Stimulated activated CD8-positive, alpha-beta memory T cell treated with anti-CD3 and anti-CD28 coated beads, Interleukin-7, amount 100 ng/mL, for 24 hours (primary cell): ENCODE measurements at places on chromosomes 5 and 9.

DNA sequence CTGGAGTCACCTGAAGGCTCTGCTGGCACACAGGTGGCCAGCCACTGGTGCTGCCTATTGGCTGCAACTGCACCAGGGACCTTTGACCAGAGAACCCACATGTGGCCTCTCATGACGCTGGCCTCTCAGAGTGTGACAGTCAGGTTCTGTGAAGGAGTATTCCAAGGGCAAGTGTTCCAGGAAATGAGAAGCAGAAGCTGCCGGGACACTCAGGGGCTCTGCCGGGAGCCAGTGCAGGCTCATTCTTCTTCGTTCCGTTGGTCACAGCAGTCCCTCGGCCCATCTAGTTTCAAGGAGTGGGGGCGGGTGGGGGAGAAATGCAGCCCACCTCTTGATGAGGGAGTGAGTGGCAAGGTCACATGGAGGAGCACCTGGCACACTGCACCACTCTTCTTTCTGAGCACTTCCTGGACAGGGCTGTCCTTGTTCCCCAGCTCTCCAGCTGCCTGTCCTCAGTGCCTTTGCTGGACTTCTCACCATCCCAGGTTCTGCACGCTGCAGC is 237.5 kb downstream of the GADD45G start:
- DNase-seq, result no peak

DNA sequence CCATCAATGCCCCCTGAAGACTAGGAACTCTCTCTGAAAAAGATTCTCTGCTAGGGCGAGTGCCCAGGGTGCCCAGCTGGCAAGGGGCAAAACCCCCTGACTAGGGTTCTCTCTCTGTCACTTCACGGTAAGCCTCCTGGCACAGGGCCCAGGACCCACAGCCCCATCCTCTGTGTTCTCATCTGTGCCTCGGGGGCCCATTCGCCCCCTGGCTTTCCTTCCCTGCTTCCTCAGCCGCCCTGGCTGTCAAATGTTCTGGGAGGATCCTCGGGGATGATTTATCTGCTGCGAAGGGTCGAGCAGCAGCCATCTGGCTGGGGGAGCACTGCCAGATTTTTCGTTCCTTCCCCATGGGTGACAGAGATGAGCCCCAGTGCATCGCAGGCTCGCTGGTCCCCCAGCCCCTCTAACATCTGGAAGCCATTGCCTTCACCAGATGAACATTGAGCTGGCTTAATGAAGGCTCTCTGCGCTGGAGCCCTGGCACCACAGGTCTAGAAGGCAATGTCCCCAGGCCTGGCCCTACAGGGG is 24.2 kb downstream of the HMCN2 start:
- no peak for DNase-seq

DNA sequence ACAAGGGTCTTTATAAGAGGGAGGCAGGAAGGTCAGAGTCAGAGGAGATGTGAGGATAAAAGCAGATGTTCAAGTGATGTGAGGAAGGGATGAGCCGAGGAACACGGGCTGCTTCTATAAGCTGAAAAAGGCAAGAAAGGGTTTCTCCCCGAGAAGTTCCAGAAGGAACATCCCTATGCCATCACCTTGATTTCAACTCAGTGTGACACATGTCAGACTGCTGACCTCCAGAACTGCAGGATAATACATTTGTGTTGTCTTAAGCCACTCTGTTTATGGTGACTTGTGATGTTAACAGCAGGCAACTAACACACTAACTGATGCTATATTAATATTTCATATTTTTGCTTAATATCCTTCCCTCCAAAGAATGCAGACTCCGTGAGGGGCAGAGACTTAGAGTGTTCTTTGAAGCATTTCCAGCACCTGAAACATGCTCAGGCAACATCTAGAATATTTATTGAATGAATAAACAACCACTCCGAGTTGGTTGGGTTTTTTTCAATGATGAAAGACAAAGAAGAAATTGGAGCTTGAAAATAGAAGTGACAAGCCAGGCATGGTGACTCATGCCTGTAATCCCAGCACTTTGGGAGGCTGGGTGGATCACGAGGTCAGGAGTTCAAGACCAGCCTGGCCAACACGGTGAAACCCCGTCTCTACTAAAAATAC is 77.6 kb upstream of the ADRA1B start:
- DNase-seq, result no peak

- DNase-seq, result no peak
These were observed 34.9 kb downstream of the SLC28A3 start for GRCh38 chr9:84305497-84306131.

DNA sequence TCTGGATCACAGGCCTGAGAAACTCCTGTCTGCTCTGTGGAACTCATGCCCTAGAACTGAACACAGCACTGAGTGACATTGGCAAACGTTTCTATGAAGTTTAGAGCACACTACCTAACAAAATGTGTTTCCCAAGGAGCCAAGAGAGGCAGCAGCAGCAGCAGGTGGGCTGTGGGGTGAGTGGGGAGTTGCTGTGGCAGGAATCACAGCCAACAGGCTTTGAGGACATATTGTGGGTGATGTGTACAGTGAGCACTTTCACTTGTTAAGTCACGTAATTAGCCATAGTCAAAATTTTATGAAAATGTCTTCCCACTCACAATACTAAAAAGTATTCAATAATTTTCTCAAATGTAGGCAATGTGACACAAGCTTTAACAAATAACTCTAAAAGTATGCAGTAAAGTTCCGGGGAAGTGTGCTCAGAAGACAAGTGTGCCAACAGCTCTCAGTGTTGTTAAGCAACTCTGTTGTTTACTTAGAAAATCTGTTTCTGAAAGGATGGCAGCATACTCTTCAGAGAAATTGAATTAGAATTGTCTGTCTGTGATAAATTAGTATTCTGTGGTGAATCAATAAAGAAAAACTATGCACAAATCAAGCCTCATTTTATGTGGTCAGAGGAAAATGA is 482.1 kb downstream of the SEMA5A start:
- DNase-seq, result no peak

- DNase-seq, result no peak
These were observed 233.0 kb upstream of the SGCD start for GRCh38 chr5:156094001-156094400.

GRCh38 chr5:61010467-61011454 is 65.8 kb downstream of the NDUFAF2 start:
- no peak for DNase-seq

DNA sequence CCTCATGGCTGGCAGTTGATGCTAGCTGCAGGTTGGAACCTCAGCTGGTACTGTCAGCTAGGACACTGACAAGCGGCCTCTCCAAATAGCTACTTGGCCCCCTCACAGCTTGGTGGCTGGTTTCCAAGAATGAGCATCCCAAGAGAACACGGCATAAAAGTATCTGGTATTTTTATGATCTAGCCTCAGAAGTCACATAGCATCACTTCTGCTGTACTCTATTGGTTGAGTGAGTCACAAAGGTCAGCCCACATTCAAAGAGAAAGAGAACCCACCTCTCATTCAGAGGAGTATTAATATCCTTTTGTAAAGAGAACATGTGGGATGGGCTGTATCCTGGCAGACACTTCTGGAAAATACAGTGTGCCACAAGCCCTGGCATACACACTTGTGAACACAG is 6.0 kb upstream of the SIL1 start:
- no peak for DNase-seq

GRCh38 chr9:98994172-98995058 is 50.7 kb downstream of the COL15A1 start:
- no peak for DNase-seq

DNA sequence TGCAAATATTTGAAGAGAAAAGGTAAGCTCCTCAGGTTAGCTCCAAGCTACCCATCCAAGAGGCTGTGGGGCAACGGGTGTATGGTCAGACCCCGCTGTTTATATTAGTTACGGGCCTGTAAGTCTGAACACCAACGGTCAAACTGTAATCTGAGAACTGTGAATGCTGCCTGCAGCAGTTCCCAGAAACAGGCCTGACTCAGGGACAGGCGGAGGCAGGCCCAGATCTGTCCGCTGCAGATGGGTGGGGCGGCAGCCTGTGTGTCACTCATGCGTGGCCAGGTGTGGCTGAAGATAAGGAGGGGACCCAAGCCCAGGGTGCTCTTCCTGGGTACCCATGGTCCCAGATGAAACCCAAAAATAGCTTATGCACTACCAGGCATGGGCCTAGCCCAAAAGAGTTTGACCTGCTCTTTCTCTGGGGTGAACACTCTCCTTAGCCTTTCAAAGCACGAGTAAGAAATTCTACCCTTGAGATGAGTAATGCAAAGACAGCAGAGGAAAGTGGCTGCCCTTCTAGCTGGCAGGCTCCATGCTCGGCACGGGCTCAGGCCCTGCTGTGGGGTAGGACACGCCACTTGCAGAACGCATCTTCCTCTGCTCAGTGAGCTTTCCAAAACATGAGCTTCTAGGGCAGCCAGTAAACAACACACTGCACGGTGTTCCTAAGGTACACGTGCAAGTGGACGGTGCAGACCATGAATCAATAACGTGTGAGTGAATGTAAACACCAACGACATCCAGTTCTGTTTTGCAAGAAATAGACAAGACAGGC is 9.1 kb downstream of the UBAC1 start:
- DNase-seq, result no peak

DNA sequence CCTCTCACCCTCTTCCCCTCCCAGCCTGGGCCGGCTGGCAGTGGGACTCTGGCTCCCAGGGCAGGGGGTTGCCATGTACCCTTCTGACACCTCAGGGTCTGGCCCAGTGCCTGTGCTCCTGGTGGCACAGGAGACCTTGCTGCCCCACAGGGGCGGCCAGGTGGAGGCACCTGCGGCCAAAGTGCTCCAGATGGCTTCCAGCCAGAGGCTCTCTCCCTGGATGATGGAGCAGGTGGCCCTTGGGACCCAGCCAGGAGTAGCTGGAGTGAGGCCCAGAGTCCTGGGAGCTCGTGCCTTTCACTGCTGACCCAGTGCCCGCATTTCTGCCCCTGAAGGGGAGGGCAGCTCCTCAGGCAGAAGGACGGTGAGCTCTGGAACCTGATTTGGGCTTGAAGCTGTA is 87.3 kb downstream of the NTNG2 start:
- DNase-seq, result no peak

DNA sequence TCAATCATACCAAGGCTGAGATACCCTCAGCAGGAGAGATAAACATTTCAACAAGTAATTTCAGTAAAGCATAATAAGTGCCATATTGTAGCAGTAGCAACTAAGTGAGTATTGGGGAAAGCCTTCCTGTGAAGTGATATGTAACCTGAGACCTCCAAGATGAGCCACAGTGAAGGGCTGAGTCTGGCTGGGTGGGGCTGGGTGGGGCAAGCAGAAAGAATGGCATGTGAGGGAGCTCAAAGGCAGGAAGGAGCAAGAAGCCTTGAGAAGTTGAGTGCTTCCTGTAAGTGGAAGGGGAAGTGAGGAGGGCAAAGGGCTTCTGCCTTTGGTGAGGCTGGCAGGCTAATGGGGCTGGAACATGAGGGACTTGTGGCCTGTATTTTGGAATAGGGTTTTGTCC is 19.7 kb upstream of the ASTN2 start:
- no peak for DNase-seq

GRCh38 chr5:125365747-125366146 is 619.3 kb upstream of the ZNF608 start:
- no peak for DNase-seq

GRCh38 chr5:96645091-96645490 is 17.1 kb upstream of the CAST start:
- no peak for DNase-seq

DNA sequence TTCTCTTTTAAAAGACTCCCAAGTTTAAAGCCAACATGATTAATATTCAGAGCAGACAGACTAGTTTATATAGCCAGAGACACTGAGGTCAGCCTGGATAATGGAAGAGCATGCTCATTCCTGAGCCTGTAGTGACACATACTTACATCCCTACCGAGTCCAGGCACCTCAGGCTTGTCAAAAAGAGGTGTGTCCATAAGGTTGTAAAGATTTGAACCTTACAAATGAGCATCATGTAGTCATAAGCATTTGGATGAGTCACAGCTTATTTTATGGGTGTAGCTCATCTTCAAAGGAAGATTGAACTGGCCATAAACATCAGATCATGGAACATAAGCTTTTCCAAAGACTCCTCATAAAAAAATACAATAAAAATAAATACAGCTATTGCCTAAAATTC is 333.5 kb downstream of the EFNA5 start:
- DNase-seq, result no peak

DNA sequence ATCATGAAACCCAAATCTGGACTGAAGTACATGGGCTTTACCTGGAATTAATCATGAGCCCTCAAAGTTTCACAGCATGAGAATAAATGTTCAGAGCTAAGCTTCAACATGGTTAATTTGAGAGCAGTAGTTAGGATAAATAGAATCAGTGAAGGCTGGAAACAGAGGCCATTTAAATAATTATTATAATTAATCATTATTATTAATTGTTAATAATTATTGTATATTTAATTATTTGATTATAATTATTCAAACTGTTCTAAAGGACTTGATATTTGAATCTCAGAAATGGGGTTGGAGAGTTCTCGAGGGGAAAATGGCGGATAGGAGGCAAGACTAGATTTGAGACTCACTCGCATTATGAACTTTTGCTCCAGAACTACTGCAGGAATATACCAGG is 119.6 kb upstream of the ITGA1 start:
- DNase-seq, result no peak

- DNase-seq, result no peak
These were observed 793.1 kb downstream of the CDH9 start for GRCh38 chr5:26245321-26245720.

GRCh38 chr5:128169401-128170017 is 85.9 kb downstream of the SLC12A2 start:
- no peak for DNase-seq

DNA sequence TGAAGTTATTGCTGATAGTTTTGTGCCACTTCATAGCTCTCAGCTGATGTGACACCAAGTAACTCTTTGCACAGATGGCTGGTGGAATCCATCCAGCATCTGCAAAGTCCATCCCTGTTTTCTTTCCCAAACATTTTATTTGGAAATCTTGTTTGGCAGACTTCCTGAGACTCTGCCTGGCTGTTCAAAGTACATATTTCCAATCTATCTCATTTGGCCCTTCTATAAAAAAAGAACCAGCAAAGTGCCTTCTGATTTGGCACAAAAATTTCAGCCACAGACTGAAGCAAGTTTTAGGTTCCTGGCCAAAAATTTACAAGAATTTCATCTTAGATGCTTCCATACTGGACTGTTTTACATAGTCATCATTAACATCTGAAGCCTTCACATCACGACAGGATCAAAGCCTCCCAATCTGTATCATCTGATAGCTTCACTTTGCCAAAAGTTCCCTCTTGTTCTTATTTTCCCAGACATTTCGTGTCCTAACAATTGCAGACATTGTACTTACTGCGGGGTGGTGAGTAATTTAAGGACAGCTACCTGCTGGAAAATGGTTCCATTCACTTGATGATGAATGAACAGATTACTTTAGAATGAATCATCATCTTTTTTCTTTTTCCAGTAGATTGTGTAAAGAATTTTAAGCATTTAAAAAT is 377.3 kb downstream of the KIAA0825 start:
- DNase-seq, result no peak

- DNase-seq, result no peak
These were observed 1.8 kb upstream of the IARS1 start for GRCh38 chr9:92295240-92295790.

- no peak for DNase-seq
These were observed 159.3 kb downstream of the SYK start for GRCh38 chr9:90960941-90961340.

- DNase-seq, result no peak
These were observed 30.4 kb upstream of the NDFIP1 start for GRCh38 chr5:142078221-142078620.

GRCh38 chr5:1310118-1310517 is 15.2 kb upstream of the TERT start:
- DNase-seq, result no peak
